Activated T-helper 17 cell treated with anti-CD3 and anti-CD28 coated beads, Interleukin-2, amount 50 U/mL, for 72 hours (primary cell): ENCODE measurements at places on chromosomes 12 and 14. TPM values are rescaled to one million over a fixed set of nuclear protein-coding genes. Genes with fewer than 3 reads are reported as not detected.

The POU6F1 gene
- 25.2 TPM for total RNA-seq

The MYL2 gene
- not detected for total RNA-seq

- no peak for ATAC-seq
Observed at GRCh38 chr12:104738331-104738730, 219.8 kb downstream of the SLC41A2 start.

The FZD10 gene
- not detected for total RNA-seq

DNA sequence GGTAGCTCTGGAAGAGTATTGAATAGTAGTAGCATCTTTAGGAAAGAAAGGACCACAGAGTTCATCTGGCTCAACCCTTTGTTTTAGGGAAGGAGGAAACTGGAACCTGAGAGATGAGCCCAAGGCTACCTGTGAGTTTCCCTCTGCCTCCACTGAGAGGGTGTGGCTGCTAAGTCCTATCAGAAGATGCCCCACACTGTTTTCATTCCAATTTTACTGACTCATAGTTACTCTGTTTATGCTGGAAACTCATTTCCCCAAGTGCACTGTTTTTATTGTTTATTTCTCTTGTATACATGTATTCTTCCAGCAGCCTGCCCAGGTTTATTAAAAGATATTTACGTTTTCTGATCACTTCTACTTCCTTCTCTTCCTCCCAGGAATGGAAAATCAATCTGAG, 127.4 kb upstream of the ARHGAP5 start:
- ATAC-seq: no peak

DNA sequence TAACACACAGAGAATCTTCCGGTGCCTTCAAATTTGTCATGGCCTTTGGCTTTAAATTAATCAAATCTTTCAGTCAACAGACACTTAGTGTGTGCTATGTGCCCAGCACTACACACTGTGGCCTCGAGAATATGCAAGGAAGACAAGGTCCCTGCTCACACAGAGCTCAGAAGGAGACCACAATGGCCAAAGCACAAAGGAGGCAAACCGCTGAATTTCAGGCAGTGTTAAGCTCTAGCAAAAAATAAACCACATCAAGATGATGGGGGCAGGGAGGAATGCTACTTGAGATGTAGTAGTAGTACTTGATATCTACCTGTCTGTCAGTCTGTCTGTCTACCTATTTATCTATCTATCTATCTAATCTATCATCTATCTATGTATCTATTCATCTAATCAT, 227.9 kb downstream of the TMEM132D start:
- ATAC-seq: no peak

GRCh38 chr12:48999371-49000131, at the start of gene DDN:
Gene DDN, minus strand, starts transcription at chr12:48999375. Its CDS starts 88 bp downstream, at chr12:48999287.
- peak; percentile 49 for ATAC-seq

GRCh38 chr14:50875359-50876070, 3.7 kb downstream of the ABHD12B start:
- peak; percentile 99 for ATAC-seq

DNA sequence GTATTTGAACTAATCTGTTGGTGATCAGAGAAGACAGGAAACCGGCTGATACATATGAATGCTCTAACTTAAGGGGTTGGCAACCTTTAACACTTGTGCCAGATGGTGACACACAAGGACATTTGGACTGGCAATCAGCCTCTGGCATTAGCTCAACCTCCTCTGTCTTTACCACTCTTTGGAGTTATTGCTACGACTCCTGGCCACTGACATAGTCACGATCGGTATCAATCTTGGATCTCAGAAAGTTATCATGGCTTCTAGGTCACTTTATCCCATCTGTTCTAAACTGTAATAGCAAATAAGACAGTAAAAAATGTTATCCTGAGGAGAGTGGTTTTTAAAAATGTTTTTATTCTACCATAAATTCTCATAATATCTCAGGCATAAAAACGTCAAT, 575.2 kb upstream of the MDGA2 start:
- ATAC-seq: no peak

DNA sequence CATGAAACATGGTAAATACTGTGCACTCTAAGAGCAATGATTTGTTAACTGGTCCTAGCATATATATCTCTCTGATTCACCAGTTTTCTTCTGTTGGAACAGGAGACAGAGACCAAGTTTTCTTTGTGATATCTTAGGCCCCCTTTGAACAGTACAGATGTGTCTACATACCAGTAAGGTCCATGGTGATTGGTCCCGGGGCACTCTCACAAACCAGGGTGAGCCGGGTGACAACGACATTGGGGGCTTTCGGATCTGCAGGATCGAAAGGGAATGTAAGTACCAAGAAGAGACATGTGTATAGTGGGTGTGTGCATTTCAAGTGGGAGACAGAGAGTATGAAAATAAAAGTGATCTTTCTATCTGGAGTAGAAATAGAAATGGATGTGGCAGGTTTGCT, 11.3 kb upstream of the ERP27 start:
- ATAC-seq: no peak

DNA sequence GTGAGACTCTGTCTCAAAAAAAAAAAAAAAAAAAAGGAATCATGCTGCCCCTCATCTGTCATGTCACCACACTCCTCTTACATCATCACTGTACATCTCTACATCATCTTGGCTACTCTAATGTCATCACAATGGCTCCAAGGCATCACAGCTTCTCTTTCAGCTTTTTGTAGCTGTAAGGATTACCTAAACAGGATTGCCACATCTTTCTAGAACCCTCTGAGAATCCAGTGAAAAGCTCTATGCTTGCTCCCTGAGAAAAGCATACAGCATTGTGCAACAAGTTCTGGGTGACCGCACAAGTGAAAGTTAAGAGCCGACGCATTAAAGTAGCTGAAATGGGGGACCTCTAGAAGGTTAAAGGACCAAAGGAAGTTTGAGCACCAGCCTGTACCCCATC, 272.5 kb downstream of the C12orf50 start:
- ATAC-seq: no peak
